ENCODE measurements at places on chromosomes 16 and 17.

DNA sequence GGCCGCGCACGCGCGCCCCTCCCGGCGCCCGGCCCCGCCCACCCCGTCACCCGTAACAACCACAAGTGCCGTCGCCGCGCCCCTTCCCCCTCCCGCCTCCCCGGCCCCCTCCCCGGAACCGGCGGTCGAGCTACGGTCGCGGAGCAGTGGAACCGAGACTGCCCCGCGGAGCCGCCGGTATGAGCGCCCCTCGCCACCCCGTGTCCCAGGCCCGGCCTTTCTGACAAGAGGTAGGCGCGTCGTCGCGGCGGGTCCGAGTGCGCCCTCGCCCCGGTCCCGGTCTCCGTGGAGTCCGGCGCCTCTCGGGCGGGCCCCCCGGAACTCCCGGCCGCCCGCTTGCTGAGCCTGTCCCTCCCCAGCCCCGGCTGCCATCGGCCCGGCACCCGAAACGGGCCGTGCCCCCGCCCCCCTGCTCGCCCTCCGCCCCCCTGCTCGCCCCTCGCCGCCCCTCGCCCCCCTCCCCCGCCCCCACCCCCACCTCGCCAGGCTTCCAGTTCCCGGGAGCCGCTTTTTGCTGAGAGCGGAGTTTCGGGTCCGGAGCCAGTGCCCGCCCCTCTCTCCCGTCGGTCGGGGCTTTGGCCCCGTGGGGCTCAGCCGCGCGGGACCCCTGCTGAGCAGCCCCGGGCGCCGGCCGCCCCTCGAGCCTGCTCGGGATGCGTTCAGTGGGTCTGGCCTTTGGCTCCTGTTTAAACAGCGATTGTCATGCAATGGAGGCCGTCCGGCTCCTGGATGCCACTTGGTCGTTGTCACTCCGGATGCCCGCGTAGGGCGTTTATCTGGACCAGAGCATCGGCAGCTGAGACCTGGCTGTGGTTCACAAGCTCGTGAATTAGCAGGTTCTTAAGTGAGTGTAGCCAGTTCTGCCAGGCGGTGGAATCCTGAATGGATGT, at the start of gene SEC14L1:
TSS of gene SEC14L1 (plus strand) at position 92 of the 890 bp plus-strand sequence. CDS start 2,628 bp downstream, outside the sequence.
- DNase-seq: peak; percentile 52

- DNase-seq: no peak
Observed at GRCh38 chr17:72967977-72968585, 124.4 kb downstream of the SLC39A11 start.

DNA sequence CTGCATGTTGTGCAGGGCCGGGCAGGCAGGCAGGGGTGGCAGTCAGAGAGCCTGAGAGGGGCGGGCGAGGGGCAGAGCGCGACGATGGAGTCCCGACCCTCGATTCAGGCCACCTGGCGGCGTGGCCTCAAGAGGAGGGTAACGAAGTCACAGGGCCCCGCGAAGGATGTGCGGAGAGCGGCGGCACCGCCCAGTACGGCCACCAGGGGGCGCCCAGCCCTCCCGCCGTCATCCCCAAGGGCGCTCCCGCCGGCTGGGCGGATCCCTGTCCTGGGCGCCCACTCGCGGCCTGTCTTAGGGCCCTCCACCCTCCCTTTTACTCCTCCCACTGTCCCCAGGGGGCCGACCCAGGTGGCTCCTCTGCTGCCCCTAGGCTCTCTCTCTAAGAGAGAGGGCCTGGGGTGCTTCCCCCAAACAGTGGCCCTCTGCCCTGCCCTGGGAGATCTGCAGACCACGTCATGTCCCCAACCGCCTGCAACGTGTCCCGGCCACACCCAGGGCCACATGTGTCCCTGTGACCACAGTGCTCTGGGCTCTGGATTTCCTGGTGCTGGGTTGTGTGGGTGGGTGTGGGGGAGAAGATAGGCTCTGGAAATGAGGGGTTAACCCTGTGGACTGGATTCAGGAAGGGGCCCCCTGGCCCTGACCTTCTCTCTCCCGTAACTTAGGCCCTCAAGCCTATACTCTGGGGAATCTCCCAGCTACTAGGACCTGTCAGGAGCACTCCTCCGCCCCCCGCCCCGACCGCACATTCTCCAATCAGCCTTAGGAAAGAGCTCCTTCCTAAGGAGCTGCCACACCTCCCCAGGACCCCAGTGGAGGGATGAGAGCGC, 5.9 kb downstream of the DPEP2 start:
- peak; percentile 74 for DNase-seq

GRCh38 chr16:85626191-85626981, 13.3 kb downstream of the GSE1 start:
- no peak for DNase-seq

DNA sequence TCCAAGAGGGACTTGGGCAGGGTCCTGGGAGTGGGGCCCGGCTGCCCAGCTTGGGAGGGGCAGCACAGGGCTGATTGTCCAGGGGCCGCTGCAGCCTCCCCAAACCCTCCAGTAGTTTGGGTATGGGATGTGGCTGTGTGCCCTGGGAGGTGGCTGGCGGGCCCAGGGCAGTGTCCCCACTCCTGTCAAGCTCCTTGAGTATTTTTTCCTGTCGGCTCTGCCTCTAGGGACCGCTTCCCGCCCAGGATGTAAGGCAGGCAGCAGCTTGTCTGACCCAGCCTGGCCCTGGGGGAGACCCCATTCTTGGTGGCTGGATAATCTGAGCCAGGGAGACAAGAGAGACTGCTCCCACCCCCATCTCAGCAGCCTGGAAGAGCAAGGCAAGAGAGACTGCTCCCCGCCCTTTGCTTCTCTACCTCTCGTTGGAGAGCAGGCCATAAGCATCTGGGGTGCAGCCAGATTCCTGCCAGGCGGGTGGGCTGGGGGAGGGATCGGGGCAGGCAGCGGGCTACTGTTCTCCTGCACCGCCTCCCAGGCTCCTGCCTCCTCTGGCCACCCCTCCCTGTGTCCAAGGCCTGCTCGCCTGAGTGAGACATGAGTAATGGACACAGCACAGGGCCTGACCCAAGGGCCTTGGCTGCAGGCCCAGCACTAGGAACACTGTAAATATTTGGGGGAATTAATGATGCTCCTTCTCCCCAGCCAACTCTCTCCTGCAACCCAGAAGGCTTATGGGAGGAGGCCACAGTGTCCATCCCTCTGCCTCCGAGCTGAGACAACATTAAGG, 18.4 kb upstream of the ITGA3 start:
- DNase-seq: peak; percentile 88

DNA sequence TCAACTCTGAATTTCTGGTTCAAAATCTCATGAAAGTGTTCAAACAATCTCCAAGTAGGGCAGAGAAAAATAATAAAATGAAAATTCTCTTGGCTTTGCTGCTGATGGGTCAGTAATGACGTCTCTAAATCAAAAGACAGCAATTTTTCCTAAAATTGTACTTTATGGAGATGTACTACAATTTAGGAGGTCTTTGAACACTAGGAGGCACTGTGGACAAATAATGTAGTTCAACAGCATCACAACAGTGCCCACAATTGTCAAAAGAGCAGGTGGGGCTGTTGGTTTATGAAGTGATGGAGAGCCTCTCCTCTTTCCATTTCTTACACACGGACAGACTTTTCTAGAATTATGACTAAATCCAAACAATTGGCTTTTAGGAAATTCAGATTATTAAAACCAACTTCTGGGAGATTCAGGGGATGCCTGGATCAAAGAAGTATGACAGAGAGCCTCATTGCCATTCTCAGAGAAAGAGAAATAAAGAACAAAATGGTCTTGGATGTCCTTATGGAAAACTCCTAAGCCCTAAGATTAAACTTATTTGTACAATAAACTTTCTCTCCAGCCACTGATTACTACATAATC, 23.8 kb downstream of the EZH1 start:
- peak; percentile 85 for DNase-seq

DNA sequence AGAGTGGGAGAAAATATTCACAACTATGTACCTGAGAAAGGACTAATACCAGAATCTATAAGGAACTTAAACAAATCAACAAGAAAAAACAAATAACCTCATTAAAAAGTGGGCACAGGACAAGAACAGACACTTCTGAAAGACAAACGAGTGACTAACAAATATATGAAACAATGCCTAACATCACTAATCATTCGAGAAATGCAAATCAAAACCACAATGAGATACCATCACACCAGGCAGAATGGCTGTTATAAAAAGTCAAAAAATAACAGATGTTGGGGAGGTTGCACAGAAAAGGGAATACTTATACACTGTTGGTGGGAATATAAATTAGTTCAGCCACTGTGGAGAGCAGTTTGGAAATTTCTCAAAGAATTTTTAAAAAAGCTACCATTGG, 83.5 kb upstream of the WSCD1 start:
- DNase-seq: no peak

DNA sequence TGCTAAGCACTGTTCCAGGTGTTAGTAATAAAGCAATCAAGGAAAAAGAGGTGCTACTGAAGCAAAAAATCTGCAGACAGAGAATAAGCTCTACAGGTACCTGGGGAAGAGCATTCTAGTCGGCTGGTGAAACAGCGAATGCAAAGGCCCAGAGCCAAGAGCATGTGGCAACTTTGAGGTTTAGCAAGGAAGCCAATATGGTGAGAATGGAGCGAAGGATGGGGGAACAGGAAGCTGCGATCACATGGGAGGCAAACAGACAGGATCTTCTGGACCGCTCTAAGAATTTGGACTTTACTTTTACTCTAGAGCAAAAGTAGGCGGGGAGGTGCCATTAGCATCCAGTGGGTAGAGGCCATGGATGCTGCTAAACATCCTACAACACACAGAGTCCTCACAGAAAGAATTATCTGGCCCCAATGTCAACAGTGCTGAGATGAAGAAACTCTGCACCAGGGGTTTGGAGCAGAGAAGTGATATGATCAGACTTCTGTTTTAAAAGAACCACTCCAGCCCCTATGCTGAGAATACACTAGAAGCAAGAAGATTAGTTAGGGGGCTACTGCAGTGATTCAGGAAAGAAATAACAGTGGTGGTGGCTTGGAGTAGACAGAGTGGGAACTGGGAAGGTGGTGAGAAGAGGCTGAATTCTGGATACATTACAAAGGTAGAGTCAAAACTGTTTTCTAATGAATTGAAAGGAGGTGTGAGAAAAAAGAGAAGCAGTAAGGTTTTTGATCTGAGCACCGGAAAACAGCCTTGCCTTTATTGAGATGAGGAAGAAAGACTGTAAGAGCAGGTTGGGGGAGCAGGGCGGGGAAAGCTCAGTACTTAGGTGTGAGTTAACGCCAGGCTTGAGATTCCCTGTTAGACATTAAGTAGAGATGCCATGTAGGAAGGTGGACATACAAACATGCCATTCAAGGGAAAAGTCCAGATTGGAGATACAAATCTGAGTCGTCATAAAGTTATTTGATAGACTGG, 11.0 kb downstream of the EFTUD2 start:
- no peak for DNase-seq

DNA sequence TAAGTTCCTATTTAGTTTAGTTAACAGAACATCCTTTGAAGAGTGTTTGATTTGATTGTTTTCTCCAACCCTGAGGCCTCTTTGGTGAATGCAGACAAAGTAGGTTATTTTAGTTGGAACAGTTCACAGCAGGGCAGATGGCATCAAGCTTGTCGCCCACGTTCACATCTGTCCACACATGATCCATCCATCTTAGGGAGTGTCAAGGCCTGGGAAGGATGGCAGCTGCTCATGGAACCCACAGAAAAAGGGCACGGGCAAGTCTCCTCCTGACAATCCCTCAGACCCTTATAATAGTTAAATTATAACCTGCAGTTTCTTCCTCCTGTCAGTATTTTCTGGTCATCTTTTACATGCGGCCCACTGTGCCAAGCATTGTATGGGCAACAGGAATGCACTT, 60.2 kb downstream of the KNOP1 start:
- DNase-seq: no peak

DNA sequence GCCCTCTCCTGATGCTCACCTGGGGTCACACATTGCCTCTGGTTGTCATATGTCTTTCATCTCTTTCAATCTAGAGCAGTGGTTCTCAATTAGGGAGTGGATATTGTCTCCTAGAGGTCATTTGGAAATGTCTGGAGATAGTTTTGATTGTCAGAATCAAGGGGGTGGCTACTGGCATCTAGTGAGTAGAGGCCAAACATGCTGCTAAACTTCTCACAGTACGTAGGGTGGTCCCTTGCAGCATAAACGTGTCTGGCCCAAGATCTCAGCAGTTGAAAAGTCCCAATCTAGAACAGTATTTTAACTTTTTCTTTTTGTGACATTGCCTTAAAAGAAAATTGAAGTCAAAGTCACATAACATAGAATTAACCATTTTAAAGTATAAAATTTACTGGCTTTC, 30.5 kb upstream of the SLC5A10 start:
- DNase-seq: no peak

DNA sequence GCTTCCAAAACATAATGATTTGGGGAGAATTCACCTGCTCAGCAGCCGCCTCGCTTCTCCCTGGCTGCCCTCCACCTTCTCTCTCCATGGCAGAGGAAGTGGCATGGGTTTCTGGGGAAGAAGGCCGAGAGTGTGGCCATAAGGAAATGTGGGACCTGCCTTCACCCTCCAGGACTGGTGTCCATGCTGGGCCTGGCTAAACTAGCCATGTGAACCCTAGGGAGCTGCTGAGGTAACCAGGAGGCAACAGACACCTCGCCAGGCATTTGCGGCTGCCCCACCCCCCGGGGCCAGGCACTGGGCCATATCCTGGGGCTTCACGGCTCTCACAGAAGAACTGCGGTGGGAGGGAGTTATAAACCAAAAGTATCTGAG, 9.9 kb upstream of the CMTM4 start:
- DNase-seq: peak; percentile 24

GRCh38 chr16:89945654-89946053, 2.9 kb upstream of the DEF8 start:
- no peak for DNase-seq

GRCh38 chr17:40717776-40718175, 14.2 kb upstream of the KRT24 start:
- no peak for DNase-seq

GRCh38 chr16:5509794-5510193, 412.2 kb upstream of the EEF2KMT start:
- no peak for DNase-seq

DNA sequence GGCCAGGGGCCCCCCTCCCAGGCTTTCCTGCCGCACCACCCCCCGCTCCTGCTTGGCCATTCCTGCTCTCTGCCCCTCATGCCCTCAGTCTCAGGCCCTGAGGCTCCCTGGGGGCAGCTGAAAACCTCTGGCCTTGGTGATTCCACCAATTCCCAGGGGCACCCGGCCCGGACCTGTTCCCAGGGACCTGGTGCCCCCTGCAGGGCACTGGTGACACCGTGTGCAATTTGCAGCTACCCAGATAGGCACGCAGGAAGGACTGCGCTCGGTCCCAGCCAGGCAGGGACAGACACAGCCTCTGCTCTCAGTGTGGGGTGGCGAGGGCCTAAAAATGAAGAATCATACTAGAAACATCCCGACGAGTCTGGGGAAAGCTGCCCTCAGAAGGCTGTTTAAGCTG, 13.4 kb downstream of the WFDC1 start:
- DNase-seq: peak; percentile 36

- DNase-seq: peak; percentile 26
Observed at GRCh38 chr17:7523033-7523432, 25.8 kb upstream of the TNFSF12 start.

All from choroid plexus epithelial cell (primary cell).